ENCODE measurements at places on chromosomes 11 and 22.
A peak's percentile ranks its signal among the peaks of the same experiment; 100 is the strongest.

DNA sequence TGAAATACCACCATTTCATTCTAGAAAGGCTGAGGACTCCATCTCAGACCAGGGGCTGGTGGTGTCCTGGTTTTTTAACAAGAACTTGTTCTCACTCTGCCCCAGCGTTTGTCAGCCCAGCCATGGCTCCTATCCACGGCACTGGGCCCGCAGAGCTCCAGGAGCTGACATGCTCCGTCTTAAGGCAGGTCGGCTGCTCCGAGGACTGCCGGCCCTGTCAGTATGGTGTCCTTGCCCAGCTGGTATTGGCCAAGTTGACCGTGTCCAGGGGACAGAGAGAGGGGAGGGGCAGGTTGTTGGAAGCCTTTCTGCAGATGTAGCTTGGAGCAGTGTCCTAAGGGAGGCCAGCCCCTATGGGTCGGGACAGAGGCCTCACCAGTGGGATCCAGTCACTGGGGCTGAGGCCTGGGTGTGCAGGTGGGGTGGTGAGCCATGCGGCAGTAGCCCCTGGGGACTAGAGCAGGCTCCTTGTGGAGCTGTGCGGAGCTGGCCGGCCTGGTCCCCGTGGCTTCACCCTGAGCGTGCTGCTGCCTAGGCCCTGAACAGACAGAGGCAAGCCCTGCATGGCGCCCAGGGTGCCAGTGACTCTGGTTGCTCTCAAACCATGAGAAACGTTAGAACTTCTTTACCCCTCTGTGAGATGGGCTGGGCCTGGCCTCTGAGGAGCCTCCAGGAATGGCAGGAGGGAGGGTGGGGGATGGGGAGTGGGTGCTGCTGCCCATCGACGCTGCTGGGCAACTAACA is 39.9 kb upstream of the KCNQ1OT1 start:
- no peak for DNase-seq

GRCh38 chr22:20013382-20013871 is 3.2 kb downstream of the ARVCF start:
- DNase-seq: no peak

GRCh38 chr11:10294290-10294953 is 403 bp upstream of the SBF2 start:
- peak; percentile 43 for DNase-seq

- DNase-seq: no peak
Observed at GRCh38 chr11:117300773-117301172, 9.6 kb downstream of the BACE1-AS start.

All from HS-27A (cell line).